NT2/D1 (cell line): ENCODE measurements at places on chromosomes 2 and 18.

GRCh38 chr2:1847846-1848598 lies 103.7 kb upstream of the PXDN start:
- no peak for DNase-seq

- DNase-seq, result peak; percentile 85
These were observed 191.9 kb downstream of the ARL4C start for GRCh38 chr2:234304950-234305349.

DNA sequence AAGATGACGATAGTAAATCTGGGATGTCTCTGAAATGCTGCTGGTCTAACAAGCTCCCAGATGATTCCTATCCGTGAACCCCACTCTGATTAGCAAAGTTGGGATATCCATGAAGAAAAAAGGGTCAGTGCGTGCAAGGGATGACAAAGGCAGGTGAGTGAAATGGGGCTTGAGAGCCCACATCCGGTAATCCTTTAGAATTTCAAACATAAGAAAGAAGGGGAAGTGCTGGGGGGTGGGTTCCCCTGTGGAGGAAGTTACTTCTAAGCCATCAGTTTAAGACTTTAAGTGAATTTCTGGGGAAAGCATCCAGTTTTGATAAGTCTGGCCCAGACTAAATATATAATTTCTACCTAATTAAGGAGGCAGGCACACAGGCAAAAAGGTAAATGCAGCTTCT lies 209.5 kb downstream of the DPP10 start:
- DNase-seq, result no peak

GRCh38 chr2:160426604-160427003 lies 67.0 kb downstream of the RBMS1 start:
- no peak for DNase-seq

GRCh38 chr2:25268139-25268538 lies 73.6 kb downstream of the DNMT3A start:
- DNase-seq, result no peak

- no peak for DNase-seq
These were observed 7.7 kb downstream of the LPIN1 start for GRCh38 chr2:11753886-11754699.

- no peak for DNase-seq
These were observed 3.9 kb downstream of the MAPRE2 start for GRCh38 chr18:35045121-35045520.

DNA sequence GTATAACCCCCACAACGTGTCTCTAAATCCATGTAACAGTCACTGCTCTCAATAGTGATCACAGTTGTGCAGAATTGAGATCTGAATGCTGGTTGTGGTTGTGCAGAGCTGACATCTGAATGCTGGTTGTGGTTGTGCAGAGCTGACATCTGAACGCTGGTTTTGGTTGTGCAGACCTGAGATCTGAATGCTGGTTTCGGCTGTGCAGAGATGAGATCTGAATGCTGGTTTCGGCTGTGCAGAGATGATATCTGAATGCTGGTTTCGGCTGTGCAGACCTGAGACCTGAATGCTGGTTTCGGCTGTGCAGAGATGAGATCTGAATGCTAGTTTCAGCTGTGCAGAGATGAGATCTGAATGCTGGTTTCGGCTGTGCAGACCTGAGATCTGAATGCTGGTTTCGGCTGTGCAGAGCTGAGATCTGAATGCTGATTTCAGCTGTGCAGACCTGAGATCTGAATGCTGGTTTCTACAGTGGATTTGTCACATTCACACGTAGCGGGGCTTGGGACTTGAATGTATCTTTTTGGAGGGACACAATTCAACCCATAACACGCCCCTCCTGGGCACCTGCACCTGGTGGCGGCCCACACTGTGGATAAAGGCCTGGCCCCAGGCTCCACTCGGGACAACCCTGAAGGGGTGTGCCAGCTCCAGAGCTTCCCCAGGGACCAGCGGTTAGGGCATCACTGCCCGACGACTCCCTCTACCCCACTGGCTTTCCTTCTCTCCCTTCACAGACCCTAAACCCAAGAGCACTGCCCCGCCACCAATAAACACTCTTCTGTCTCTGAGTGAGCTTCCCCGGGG lies 51.1 kb upstream of the SLC66A3 start:
- no peak for DNase-seq

GRCh38 chr18:58886864-58887612 lies 22.4 kb downstream of the ZNF532 start:
- DNase-seq, result no peak

DNA sequence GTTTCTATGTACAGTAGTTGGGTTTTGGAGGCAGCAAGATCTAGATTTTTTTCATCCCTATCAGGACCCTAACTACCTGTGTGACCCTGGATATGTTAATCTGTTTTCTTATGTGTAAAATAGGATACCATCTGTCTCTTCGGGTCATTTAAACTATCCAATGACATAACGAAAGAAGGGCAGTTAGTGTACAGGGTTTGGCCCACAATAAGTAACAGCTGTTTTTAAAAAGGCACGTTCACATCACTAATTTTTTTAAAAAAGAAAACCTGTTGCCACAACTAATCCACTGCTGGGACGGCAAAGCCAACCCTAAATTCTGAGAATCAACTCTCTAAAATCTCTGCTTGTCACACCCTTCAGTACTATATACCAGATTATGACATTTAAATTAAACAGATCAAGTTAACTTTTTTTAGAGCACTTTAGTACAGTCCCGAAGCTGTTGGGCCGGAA lies 869 bp downstream of the USP40 start:
- DNase-seq, result no peak

DNA sequence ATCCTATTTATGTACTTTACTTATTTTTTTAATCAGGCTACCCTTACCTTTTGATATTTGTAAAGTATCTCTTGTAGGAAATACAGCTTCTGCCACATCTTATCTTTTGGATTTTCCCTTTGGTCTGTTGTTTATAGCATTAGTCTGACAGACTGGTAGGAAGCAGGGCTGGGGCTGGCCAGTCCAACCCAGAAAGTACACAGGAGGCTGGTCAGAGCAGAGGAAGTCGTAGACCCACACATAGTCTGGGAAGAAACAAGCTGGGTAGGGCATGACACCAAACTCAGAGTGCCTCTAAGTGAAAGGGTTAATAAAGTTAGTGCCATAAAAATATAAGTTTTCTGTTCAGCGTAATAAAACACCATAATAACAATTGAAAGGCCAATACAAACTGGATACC lies 51.7 kb downstream of the BOLA3 start:
- no peak for DNase-seq

DNA sequence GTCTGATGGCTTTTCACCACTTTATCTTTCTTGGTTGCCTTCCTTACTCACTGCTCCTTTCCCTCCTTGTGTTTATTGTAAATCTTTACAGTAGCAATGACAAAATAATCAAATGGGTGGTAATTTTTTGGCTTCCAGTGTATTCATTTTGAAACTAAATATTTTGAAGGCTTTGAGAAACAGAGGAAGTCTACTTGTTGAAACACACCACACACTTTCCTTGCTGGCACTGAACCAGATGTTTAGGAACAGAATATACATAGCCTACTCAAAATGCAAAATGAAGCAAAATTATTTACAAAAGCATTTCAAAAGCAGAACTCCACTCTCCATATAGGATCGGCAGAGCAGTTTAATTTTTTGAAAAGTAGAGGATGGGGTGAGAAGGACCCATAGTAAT lies 189.8 kb downstream of the LTBP1 start:
- no peak for DNase-seq

- no peak for DNase-seq
These were observed 334.5 kb downstream of the PIK3C3 start for GRCh38 chr18:42289526-42289925.

- DNase-seq, result no peak
These were observed 315.0 kb downstream of the PARD3B start for GRCh38 chr2:204860274-204860673.

DNA sequence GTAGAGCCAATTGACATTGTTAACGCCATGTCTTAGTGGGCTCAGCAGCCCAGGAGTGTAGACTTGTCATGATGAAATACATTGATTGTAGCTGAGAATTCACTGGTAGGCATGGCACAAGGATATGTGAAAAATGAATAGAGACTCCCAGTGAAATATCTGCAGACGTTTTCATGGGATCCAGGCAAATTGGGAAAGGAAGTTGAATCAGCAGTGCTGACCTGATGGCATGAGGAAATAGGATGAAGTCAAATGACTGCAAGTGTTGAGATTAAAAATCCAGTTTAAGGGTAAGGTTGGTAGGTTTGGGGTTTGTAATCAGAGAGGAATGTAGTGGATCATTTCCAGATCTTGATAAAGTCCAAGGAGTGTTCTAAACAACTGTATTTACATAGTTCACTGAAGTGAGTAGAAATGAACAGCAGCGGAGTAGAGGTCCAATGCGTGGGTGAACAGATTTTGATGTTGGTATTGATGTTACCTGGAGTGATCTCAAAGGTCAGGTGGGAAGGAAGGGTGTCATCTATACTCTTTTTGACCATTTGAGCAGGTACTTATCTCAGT lies 24.6 kb downstream of the INSIG2 start:
- no peak for DNase-seq

DNA sequence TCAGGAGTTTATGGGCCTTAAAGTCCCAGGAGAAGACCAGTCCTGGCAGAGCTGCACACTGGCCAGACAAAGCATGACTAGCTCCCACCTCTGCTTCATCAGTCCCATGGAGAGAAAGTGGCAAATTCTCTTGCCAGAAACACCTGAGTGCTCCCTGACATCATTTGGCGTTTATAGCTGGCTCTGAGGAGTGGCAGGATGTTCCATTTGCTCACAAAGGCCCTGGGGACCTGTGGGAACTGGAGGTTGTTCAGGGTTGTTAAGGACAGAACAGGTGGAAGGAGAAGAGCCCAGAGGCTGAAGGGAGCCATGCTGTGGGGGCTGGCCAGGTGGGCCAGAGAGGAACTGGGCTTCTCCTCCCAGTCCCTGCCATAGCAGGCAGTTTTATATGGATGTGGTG lies 56.1 kb downstream of the RPL37A start:
- no peak for DNase-seq

DNA sequence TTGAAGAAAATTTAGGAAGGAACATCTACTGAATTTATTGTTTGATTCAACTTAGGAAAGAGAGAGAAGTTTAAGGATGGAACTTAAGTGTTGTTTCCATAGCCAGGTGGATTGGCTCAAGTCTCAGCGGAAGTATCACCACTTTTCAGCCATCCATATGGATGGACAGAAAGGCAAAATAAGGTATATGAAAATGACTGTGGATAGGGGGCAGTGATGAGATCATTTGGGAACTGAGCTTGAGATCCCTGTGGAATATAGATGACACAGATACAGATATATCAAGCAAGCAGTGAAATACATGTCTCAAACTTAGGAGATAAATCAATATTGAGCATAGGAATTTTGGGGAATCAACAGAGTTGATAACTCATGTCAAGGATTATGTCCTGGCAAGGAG lies 1462.7 kb upstream of the NXPH2 start:
- no peak for DNase-seq

DNA sequence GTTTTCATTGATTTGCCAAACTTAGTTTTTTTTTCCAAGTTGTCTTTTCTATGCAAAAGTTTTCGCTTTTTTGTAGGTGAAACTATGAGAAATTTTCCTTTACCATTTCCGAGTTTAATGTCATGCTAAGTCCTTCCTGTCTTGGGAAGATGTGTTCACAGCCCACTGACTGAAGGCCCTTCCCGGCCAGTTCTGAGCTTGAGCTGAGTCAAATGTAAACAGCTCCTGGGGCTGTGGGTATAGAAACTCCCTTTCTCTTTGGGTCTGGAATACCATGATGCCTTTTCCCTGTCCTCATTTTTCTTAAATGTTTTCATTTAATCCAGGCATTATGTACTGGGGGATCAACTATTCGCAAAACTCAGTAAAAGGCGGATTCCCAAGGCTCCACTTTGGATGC lies 69.8 kb upstream of the IL1R1 start:
- DNase-seq, result no peak

- no peak for DNase-seq
These were observed 67.1 kb downstream of the SUMO1 start for GRCh38 chr2:202171241-202171825.

DNA sequence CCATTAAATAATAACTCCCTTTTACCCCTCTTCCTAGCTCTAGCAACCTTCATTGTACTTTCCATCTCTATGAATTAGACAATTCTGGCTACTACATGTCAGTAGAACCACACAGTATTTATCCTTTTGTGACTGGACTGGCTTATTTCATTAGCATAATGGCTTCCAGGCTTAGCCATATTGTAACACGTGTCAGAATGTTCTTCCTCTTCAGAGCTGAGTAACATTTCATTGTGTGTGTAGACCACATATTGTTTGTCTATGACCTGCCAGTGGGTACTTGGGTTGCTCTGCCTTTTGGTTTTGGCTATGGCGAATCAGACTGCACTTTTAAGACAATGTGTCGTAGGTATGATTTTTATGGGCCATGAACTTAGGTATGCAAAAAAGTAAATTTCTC lies 20.9 kb downstream of the TSN start:
- no peak for DNase-seq

DNA sequence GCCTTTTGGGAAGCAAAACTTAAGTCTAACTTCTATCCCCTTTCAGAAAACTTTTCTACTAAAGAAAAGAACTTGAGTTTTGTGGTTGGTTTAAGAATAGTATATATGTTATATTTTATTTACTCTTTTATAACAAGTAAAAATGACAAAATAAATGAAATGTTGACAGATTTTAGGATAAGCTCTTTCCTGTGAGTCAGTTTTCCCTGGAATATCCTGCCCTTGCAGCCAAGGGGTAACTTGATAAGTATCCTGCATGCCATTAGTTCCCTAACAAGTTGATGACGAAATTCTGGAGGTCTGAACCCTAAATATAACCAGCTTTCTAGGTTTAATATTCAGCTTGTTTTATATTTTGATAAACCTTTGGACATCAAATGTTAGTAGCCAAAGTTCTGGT lies 7.3 kb upstream of the HTR2B start:
- no peak for DNase-seq

- no peak for DNase-seq
These were observed 533 bp downstream of the CXCR4 start for GRCh38 chr2:136117391-136117841.

- DNase-seq, result no peak
These were observed 97.1 kb upstream of the SLC66A3 start for GRCh38 chr2:11058129-11058528.

- peak; percentile 8 for DNase-seq
These were observed 185.2 kb downstream of the ALPK2 start for GRCh38 chr18:58443671-58444070.

- DNase-seq, result no peak
These were observed 114.6 kb downstream of the IKZF2 start for GRCh38 chr2:213036836-213037235.

GRCh38 chr2:229715895-229716507 lies 1.6 kb upstream of the DNER start:
- DNase-seq, result no peak

DNA sequence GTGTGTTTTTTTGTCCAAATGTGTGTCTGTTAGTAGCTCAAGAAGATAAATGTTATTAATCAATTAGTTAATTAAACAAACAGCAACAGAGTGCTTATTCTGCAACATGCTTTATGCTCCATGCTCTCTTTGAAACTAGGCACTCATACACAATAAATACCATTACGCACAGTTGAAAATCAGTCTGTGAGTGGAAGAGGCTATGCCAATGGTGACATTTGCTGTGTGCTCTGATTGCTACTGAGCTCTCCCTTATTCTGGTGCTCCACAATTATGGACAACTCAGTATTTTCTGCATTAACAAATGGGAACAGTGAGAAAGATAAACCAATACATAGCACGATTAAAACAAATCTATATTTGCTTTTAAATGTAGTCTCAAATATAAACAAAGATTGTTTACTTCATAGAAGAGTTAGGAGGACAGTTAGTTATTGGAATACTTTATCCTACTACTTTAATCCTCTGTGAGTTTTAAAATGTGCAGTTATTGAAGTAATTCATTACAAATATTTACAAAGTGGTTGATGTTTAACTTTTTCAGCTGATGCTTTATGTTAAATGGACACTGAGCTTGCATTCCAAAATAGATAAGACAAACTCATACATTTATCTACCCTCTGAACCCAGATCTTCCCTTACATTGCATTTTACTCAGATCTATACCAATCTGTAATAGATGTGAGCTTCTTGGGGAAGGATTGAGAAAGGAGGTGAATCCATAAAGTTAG lies 55.3 kb downstream of the NXPH2 start:
- DNase-seq, result no peak
